Activated CD4-positive, alpha-beta T cell treated with anti-CD3 and anti-CD28 coated beads, Interleukin-2, amount 10 ng/mL, durations not matched to agents 7 days and 5 days (primary cell): ENCODE measurements at places on chromosomes 3 and 15. TPM values are rescaled to one million over a fixed set of nuclear protein-coding genes. Genes with fewer than 3 reads are reported as not detected.

The PIF1 gene
- 66.1 TPM for total RNA-seq

DNA sequence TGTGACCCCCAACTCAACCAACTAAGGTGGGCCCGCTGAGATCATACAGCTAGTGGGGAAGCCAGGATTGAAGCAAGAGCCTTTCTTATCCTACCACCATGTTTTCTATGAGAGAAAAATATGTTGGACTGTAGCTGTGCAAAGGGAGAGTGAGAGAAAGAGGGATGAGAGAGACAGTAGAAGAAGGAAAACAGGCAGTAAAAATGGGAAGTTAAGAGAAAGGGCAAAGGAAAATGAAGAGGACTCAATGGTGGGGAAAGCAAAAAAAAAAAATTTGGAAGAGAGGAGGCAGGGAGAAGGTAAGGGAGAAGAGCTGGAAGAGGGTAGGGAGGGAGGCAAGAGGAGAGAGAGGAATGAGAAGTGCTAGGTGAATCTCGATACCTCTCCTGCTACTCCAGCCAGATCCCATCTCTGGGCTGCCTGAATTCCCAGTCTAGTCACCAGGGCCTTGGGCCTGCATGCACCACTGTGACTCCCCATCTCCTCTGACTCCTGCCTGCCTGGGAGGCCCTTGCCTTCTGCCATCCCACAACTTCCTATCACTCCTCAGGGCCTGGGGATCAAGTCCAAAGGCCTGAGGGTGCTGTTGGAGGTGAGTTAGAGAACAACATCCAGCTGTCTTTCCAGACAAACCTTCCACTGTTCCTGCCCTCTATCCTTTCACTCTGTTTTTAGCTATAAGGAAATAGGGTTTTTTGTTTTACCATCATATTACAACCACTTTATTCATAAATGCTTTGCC lies 15.7 kb downstream of the FAM81A start:
- DNase-seq = no peak
- peaks cover 11% of the 10 kb centered on the region for H3K27me3 ChIP-seq
- H3K27ac ChIP-seq = no peak overlapping the region
- no peaks in the 10 kb centered on the region for H3K36me3 ChIP-seq

- no peak overlapping the region for H3K27ac ChIP-seq
- DNase-seq = no peak
- no peak overlapping the region for H3K4me3 ChIP-seq
- H3K4me1 ChIP-seq = peaks cover 54% of the 10 kb centered on the region
Observed at GRCh38 chr15:91478717-91479191, 374.8 kb upstream of the SLCO3A1 start.

The MORF4L1 gene
- total RNA-seq = 225 TPM

The IQCH gene
- total RNA-seq = 0.89 TPM

DNA sequence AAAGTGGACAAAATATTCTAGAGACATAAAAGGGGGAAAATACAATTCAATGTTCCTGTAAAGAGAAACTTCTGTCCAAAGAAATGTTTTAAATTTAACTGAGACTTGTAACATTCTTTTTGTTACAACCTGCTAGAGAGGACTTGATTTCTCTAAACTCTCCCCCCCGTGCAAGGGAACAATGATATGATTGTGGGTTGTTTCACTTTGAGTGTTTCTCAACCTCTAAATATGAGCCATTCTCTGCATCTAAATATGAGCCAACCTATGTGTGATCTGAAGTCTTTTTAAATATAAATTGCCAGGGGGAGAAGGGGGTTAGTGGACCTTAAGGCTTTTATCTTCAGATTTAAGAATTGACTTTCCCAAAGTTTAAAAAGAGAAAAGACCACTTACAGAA lies 14.6 kb downstream of the ZNF860 start:
- H3K27ac ChIP-seq = no peak overlapping the region
- H3K4me3 ChIP-seq = no peak overlapping the region
- peaks cover 6% of the 10 kb centered on the region for H3K27me3 ChIP-seq
- H3K36me3 ChIP-seq = no peaks in the 10 kb centered on the region
- DNase-seq = no peak

DNA sequence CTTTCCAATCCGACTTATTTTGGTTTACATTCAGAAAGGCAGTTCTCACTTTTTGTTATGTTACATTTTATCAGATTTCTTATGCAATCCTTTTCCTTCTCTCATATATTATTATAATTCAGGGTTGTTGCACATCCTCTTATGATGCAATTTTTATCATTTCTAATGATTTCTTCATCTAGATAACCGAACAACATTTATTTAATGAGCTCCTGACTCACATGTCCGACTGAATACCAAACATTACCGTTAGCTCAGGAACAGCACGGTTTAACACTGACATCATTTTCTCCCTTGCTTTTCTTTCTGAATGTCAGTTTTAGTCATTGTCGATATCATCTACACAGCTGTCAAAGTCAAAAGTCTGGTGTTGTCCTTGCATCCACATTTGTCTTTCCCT lies 199.2 kb downstream of the BCHE start:
- H3K27me3 ChIP-seq = no peaks in the 10 kb centered on the region
- H3K4me1 ChIP-seq = no peaks in the 10 kb centered on the region
- no peak for DNase-seq
- no peak overlapping the region for H3K4me3 ChIP-seq
- no peak overlapping the region for H3K27ac ChIP-seq

The RLBP1 gene
- total RNA-seq = not detected

The SLC22A13 gene
- total RNA-seq = 0.37 TPM

- H3K4me3 ChIP-seq = no peak overlapping the region
- peaks cover 7% of the 10 kb centered on the region for H3K4me1 ChIP-seq
- no peaks in the 10 kb centered on the region for H3K36me3 ChIP-seq
- DNase-seq = no peak
Observed at GRCh38 chr3:53259427-53260259, 3.8 kb upstream of the TKT start.

The CFAP100 gene
- total RNA-seq = not detected

GRCh38 chr3:173932624-173933023 lies 535.1 kb downstream of the NLGN1 start:
- H3K27me3 ChIP-seq = no peaks in the 10 kb centered on the region
- H3K4me3 ChIP-seq = no peak overlapping the region
- no peak for DNase-seq
- no peaks in the 10 kb centered on the region for H3K36me3 ChIP-seq
- H3K4me1 ChIP-seq = no peaks in the 10 kb centered on the region
- H3K27ac ChIP-seq = no peak overlapping the region

GRCh38 chr15:58678683-58679082 lies 70.8 kb downstream of the ADAM10 start:
- no peak overlapping the region for H3K27ac ChIP-seq
- no peak overlapping the region for H3K4me3 ChIP-seq
- no peaks in the 10 kb centered on the region for H3K27me3 ChIP-seq
- no peak for DNase-seq
- H3K4me1 ChIP-seq = peaks cover 10% of the 10 kb centered on the region

DNA sequence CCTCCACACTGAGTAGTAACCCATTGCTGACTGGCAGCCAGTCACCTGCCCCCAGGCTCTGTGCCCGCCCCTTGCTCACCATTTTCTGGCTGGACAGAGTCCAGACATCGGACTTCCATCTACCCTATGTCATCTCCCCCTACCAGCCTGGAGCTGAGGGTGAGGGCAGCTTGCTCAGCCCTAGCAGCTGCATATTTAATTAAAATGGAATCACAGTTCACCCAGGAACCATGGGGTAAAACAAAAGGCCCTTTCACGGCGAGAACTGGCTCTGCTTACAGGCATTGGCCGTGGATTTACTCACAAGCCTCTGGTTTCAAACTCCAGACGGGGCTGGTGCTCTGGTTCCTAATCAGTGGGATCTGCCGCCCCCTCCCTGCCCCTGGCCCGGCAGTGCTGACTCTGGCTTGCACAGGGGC lies 94.9 kb upstream of the ATP2B2 start:
- H3K4me1 ChIP-seq = peaks cover 33% of the 10 kb centered on the region
- no peak for DNase-seq
- H3K27ac ChIP-seq = no peak overlapping the region
- peaks cover 38% of the 10 kb centered on the region for H3K27me3 ChIP-seq

DNA sequence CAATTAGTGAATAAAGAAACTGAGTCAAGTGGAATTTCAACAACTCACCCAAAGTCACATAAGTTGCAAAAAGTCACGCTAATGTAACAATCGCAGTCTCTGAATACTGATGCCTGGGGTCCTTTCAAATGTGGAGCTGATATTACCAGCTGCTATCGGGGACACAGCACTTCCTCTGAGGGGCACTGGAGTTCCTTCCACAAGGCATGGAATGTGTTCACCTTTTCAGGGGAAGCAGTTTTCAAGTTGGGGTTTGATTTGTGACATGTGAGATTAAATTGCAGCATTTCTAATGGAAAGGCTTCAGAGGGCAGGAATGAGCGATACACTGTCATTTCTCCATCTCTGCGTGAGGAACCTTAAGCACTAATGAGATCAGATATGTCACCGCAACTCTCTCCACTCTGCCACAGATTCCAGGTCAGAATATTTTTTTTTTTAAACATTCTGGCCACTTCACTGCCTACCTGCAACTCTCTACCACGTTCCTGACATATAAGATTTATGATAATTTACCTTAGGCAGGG lies 807.2 kb upstream of the CFAP20DC start:
- peaks cover 27% of the 10 kb centered on the region for H3K36me3 ChIP-seq
- peaks cover 12% of the 10 kb centered on the region for H3K4me1 ChIP-seq
- DNase-seq = no peak
- no peak overlapping the region for H3K27ac ChIP-seq
- H3K4me3 ChIP-seq = no peak overlapping the region
- no peaks in the 10 kb centered on the region for H3K27me3 ChIP-seq

- H3K4me1 ChIP-seq = peaks cover 26% of the 10 kb centered on the region
- no peak overlapping the region for H3K27ac ChIP-seq
- H3K4me3 ChIP-seq = no peak overlapping the region
- H3K27me3 ChIP-seq = no peaks in the 10 kb centered on the region
Observed at GRCh38 chr15:58724466-58724865, 25.0 kb downstream of the ADAM10 start.

DNA sequence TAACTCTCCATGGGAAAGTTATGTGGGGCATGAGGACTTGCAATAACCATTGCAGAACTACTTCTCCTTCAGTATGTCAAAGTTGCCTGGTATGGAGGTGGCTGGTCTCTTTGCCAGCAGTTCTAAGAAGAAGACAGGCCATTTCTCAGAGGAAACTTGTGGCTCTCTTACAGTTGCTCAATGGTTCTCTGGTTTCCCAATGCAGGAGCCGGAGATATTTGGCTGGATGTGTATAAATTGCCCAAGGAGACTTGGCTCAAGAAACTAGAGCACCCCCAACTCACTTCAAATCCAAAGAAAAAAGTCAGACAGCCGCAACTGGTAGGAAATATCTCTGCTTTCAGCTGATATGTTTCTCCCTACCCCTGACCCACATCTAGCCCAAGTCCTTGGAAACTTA lies 24.2 kb downstream of the WDR93 start:
- no peaks in the 10 kb centered on the region for H3K36me3 ChIP-seq
- no peak for DNase-seq
- peaks cover 17% of the 10 kb centered on the region for H3K27me3 ChIP-seq
- no peak overlapping the region for H3K27ac ChIP-seq
- H3K4me1 ChIP-seq = no peaks in the 10 kb centered on the region

- no peak overlapping the region for H3K27ac ChIP-seq
- no peaks in the 10 kb centered on the region for H3K4me1 ChIP-seq
- H3K27me3 ChIP-seq = no peaks in the 10 kb centered on the region
- no peak overlapping the region for H3K4me3 ChIP-seq
- no peak for DNase-seq
Observed at GRCh38 chr3:99559196-99559595, 79.2 kb upstream of the COL8A1 start.

The RHOV gene
- total RNA-seq = not detected

GRCh38 chr3:173008978-173009377 lies 132.1 kb downstream of the SPATA16 start:
- H3K36me3 ChIP-seq = no peaks in the 10 kb centered on the region
- H3K4me3 ChIP-seq = no peak overlapping the region
- DNase-seq = no peak
- H3K4me1 ChIP-seq = no peaks in the 10 kb centered on the region
- no peaks in the 10 kb centered on the region for H3K27me3 ChIP-seq
- H3K27ac ChIP-seq = no peak overlapping the region

DNA sequence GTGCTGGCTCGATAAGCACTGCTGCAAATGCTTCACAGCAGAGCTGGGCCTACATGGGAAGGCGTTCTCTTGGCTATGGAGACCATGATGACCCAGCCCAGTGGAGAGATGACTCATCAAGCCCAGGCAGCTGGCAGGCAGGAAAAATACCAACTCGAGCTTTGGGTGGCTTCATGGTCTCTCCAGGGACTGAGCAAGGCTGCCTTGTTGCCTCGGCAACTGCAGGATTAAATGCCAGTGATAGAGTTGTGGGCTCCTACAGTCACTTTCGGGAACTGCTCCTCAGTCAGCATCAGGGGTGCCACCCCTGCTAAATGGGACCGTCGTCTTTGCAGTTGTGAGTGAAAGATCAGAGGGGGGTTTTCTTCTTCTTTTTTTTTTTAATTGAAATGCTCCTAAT lies 54.6 kb upstream of the MYZAP start:
- H3K27me3 ChIP-seq = no peaks in the 10 kb centered on the region
- H3K36me3 ChIP-seq = no peaks in the 10 kb centered on the region
- no peak overlapping the region for H3K27ac ChIP-seq
- H3K4me3 ChIP-seq = no peak overlapping the region
- no peaks in the 10 kb centered on the region for H3K4me1 ChIP-seq
- DNase-seq = no peak

The OIP5 gene
- 21.9 TPM for total RNA-seq

The CYP8B1 gene
- total RNA-seq = not detected

- H3K4me1 ChIP-seq = peaks cover 22% of the 10 kb centered on the region
- peaks cover 36% of the 10 kb centered on the region for H3K27me3 ChIP-seq
- no peaks in the 10 kb centered on the region for H3K36me3 ChIP-seq
Observed at GRCh38 chr3:13079051-13079450, 5.8 kb upstream of the IQSEC1 start.

GRCh38 chr3:194081826-194082225 lies 54.1 kb upstream of the HES1 start:
- no peak for DNase-seq
- no peak overlapping the region for H3K27ac ChIP-seq
- H3K4me1 ChIP-seq = peaks cover 15% of the 10 kb centered on the region
- H3K4me3 ChIP-seq = no peak overlapping the region

GRCh38 chr3:28569357-28569756 lies 220.7 kb upstream of the AZI2 start:
- peaks cover 14% of the 10 kb centered on the region for H3K27me3 ChIP-seq
- H3K27ac ChIP-seq = no peak overlapping the region
- no peaks in the 10 kb centered on the region for H3K36me3 ChIP-seq

DNA sequence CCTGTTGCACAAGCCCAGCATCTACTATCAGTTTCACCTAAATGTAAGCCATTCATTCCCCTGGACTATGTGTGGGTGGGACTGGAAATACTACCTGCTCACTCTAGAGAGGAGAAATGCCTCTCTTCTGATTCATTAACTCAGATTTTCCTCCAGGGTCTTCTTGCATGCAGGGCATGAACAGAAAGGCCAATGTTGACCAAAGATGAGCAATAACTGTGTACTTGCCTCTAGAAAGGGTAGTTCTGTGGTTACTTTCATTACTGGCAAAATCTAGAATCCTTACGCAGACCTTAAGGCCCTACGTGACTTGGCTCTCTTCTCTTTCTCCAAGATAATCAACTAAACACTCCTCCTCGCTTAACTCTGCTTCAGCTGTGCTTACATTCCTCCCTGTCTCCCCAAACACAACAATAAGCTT lies 81.4 kb upstream of the PSMD6 start:
- H3K36me3 ChIP-seq = no peaks in the 10 kb centered on the region
- DNase-seq = no peak

The DENND4A gene
- 30.9 TPM for total RNA-seq

- H3K4me3 ChIP-seq = no peak overlapping the region
- no peak overlapping the region for H3K27ac ChIP-seq
- no peaks in the 10 kb centered on the region for H3K36me3 ChIP-seq
- no peaks in the 10 kb centered on the region for H3K4me1 ChIP-seq
- DNase-seq = no peak
- H3K27me3 ChIP-seq = peaks cover 2% of the 10 kb centered on the region
Observed at GRCh38 chr3:55842204-55842603, 355.1 kb upstream of the WNT5A start.

- H3K36me3 ChIP-seq = no peaks in the 10 kb centered on the region
- no peak for DNase-seq
- H3K4me3 ChIP-seq = no peak overlapping the region
- no peaks in the 10 kb centered on the region for H3K4me1 ChIP-seq
Observed at GRCh38 chr3:155232605-155233004, 60.9 kb downstream of the STRIT1 start.
